Activated effector memory CD4-positive, alpha-beta T cell treated with anti-CD3 and anti-CD28 coated beads, Interleukin-2, amount 50 U/mL, for 16 hours (primary cell): ENCODE measurements at places on chromosomes 3 and 15.

- no peak for DNase-seq
Measured at GRCh38 chr3:152786977-152787681, 47.8 kb upstream of the P2RY1 start.

DNA sequence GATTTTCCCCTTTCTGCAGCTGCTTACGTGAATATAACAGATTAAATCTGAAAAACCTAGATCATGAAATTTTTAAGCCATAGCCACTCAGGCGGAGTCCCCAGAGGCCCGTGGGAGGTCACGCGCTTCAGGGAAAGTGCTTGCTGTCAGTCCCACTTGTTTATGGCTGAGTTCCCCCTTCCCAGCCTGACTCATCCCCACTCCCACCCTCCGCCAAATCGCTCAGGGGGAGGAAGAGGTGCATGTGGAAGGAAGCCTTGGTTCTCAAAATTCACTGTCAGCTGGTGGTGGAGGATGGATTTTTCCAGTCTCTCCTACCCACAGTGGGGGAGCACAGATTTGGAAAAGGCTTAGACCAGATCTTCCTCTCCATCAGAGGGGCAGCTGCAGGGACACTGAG is 67.4 kb downstream of the CORO2B start:
- peak; percentile 31 for DNase-seq

- DNase-seq: peak; percentile 93
Measured at GRCh38 chr3:11719406-11720303, 75.9 kb upstream of the VGLL4 start.

- DNase-seq: peak; percentile 61
Measured at GRCh38 chr3:42698911-42699230, 3.7 kb downstream of the HHATL start.

GRCh38 chr3:154792828-154793227 is 287.3 kb upstream of the MME start:
- DNase-seq: no peak

- DNase-seq: peak; percentile 63
Measured at GRCh38 chr3:42839616-42840015, 30.4 kb downstream of the ACKR2 start.

DNA sequence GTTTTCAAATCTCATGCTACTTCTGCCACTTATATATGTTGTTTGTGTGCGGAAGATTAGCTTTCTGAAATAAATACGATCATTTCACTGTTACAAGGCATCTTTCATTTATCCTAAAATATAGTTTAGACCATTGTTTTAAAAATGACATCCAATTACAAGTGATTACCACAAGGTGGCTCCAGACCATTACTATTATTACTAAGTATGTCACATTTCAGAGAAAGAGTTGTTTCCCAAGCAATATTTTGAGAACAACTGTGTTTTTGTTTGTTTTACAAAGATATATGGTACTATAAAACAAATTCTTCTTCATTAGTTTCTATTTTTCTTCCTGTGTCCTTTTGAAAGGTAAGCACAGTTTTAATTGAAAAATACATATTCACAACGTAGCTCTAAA is 136.0 kb upstream of the RAP2B start:
- no peak for DNase-seq

DNA sequence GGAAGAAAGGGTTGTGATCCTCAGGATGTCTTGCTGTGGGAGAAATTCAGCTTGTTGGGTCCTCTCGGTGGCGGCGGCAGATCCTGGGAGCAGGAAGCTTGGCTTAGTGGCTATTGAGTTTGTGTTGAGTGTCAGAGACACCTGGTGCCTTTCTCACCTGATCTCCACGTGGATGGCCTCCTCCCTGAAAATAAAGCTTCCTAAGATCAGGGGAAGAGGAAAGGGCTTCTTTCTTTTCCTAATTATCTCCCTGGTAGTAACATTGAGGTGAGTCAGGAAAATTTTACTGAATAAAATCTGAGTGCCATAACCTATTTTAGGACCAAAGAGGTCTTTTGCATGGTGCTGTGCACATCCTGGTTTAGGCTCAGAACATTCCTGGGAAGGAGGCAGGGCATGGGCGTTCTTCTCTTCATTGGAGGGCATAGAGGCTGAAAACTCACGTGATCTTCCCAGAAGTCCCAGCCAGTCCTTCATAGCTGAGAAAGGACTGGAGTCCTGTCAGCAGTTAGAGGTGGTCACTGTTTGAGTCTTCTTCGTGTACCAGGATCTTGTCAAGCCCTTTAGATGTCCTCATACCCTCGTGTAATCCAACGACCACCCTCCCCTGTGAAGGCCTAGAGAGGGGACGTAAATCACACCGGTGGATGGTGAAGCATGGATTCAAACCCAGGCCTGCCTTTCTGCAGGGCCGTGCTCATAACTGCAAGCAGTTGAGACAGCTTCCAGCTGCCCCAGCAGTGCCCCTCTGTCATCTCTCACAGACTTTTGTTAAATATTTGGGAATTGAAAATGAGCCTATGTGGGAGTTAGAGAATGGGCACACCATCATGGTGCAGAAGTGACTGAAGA is 1.1 kb downstream of the CMTM8 start:
- DNase-seq: peak; percentile 67

GRCh38 chr15:44802336-44802735 is 66.0 kb downstream of the TRIM69 start:
- DNase-seq: no peak

DNA sequence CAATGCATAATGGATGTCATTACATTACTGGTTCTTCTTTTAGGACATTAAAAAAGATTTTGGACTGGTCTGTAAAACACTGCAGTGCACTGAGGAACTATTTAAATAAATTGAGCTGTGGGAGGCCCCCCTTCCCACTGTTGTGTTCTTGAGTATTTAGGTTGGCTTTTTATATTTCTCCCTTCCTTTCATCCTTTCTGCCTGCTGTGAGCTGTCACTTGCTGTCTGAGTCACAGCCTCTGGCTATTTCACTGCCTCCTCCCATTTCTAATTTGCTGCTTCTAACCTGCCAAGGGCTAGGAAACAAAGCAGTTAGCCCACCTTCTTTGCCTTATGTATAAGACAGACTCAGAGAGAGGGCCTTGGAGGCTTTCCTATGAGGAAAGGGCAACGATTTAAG is 89.0 kb upstream of the FNDC3B start:
- no peak for DNase-seq

- DNase-seq: no peak
Measured at GRCh38 chr3:58104712-58105111, 96.5 kb downstream of the FLNB start.

- no peak for DNase-seq
Measured at GRCh38 chr3:4825436-4826236, 153.6 kb upstream of the BHLHE40 start.

- DNase-seq: no peak
Measured at GRCh38 chr3:62529230-62529629, 155.9 kb upstream of the FEZF2 start.

GRCh38 chr15:68028888-68029207 is 25.3 kb upstream of the PIAS1 start:
- no peak for DNase-seq

- no peak for DNase-seq
Measured at GRCh38 chr3:176794406-176794805, 402.9 kb downstream of the TBL1XR1 start.

DNA sequence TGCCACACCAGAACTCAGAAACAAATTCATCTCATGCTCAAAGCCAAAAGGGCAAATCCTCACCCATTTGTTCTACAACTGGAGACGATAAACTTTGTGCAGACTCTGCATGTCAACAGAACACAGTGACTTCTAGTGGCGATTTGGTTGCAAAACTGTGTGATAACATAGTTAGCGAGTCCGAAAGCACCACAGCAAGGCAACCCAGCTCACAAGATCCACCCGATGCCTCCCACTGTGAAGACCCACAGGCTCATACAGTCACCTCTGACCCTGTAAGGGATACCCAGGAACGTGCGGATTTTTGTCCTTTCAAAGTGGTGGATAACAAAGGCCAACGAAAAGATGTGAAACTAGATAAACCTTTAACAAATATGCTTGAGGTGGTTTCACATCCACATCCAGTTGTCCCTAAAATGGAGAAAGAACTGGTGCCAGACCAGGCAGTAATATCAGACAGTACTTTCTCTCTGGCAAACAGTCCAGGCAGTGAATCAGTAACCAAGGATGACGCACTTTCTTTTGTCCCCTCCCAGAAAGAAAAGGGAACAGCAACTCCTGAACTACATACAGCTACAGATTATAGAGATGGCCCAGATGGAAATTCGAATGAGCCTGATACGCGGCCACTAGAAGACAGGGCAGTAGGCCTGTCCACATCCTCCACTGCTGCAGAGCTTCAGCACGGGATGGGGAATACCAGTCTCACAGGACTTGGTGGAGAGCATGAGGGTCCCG is 199.7 kb downstream of the AKAP13 start:
- no peak for DNase-seq

DNA sequence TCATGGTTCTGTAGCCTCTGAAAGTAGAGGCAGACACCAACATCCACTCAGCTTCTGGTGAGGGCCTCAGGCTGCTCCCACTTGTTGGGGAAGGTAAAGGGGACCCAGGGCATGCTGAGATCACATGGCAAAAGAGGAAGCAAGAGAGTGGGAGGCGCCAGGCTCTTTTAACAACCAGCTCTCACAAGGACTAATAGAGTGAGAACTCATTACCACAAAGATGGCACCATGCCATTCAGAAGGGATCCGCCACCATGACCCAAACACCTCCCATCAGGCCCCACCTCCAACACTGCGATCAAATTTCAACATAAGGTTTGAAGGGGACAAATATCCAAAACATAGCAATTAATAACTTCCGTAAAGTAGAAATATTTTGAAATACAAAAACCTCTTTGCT is 192.3 kb downstream of the OCA2 start:
- DNase-seq: no peak

DNA sequence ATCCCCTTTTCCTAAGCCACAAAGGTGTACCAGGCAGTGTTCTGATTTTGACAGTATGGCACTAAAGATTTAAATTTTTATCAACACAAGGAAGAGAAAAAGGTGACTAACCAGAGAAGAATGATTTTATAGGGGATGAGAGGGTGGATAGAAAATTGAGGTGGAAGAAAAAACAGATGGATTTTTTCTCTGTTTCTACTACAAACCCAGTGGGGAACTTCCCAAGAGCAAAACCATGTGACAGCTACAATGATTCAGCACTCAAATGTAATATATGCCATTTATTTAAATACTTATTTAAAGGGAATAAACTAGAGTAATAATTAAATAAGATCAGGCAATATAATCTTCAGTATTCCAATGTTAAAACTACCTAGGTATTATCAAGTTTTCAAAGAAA is 11.1 kb downstream of the DCUN1D1 start:
- no peak for DNase-seq

GRCh38 chr3:138174421-138175131 is at the start of gene DBR1:
DBR1 (minus strand) TSS chr3:138174921; CDS start chr3:138174795, 126 bp downstream.
- peak; percentile 87 for DNase-seq

DNA sequence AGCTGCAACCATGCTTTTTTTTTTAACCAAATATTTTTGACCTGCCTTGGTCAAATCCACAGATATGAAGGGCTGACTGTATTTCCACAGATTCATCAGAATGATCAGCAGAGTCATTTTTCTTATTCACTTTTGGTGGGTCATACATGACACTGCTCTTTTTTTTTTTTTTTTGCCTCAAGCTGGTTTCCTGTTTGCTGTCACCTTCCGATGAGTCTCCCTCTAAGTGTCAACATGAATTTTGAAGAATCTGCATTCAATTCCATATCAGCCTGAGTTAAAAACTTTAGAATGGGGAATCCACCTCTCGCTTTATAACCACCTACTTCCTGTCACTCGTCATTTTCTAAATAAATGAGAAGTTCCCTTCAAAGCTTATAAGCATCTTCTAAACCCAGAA is 2.2 kb upstream of the SLC12A8 start:
- no peak for DNase-seq

DNA sequence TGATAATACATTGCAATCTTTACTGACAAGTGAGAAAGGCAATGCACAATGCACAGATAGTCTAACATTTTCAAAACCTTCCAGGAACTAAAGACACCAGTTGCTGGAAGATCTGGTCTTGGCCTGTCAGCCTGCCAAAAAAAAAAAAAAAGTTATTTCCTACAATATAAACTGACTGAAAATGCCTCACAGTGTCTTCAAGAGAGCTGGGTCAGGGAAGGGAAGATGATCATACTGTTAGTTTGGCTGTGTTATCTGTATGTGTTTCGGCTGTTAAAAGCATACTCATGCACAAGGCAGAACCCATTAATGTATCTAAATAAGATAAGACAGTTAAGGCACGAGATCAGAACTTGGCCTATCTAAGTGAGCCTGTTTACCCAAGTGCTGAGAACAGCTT is 673.4 kb downstream of the MECOM start:
- DNase-seq: no peak

DNA sequence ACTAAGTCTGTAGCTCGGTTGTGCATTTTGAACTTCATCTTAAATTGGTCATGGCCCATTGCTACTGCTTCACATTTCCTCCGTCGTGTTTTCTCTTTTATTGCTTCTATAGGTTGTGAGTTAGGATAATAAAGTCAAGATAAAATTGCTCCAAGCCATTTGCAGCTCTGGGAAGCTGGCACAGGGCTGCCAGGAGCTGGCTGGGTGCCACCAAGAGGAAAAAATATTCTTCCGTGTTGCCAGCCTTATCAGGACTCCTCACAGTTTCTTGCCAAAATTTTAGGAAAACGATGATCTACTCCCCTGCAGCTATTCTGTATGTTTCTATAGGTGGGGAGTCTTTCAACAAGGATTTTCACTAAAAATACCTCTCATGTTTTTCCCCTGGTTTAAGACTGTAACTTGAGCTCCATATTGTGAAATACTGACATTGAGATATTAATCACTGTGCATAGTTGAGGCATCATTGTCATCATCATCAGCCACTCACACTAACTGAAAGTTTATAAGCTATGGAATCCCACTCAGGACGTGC is 55.4 kb upstream of the PIAS1 start:
- no peak for DNase-seq

DNA sequence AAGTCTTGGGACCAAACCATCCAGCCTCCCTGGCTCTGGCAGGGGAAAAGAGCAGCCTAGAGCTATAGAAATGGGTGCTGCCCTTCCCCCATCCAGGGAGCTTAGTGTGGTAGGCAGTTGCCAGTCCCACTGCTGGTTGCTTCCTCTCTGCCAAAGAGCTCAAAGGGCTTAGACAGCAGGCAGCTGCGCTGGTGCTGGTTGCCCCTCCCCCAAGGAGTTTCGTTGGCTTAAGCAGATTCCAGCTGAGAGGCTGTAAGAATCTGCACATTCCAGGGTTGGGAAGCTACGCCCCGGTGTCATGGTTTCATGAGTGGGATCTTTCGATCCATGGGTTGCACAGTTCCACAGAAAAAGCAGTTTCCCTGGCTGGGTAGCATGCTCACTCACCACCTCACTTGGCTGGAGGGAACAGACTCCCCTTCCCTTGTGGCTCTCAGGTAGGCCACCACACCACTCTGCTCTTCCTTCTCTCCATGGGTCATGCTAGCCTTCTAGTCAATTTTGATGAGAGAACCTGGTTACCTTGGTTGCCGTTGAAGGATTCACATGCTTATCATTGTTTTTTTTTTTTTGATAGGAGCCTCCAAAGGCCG is 195.1 kb downstream of the EPHA6 start:
- no peak for DNase-seq

DNA sequence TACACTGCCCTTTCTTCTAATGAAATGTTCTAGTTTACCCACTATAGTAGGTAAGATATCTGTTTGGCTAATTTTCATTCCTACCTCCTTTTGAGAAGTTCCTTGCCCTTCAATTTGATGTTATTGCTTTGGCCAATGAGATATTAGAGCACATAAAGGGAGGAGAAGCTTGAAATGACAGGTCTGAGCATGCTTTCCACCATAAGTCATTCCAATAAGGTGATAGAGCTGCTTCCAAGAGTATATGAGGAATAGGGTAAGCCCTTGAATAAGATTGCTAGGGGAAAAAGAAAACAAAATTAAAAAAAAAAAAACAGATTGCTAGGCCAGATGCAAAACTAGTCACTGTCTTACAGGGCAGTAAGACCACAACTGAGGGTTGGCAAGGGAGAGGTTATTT is 78.9 kb upstream of the TRIM42 start:
- DNase-seq: no peak

GRCh38 chr3:37173806-37174205 is 576 bp downstream of the LRRFIP2 start:
- DNase-seq: no peak
